ENCODE measurements at places on chromosomes 11 and 22.

DNA sequence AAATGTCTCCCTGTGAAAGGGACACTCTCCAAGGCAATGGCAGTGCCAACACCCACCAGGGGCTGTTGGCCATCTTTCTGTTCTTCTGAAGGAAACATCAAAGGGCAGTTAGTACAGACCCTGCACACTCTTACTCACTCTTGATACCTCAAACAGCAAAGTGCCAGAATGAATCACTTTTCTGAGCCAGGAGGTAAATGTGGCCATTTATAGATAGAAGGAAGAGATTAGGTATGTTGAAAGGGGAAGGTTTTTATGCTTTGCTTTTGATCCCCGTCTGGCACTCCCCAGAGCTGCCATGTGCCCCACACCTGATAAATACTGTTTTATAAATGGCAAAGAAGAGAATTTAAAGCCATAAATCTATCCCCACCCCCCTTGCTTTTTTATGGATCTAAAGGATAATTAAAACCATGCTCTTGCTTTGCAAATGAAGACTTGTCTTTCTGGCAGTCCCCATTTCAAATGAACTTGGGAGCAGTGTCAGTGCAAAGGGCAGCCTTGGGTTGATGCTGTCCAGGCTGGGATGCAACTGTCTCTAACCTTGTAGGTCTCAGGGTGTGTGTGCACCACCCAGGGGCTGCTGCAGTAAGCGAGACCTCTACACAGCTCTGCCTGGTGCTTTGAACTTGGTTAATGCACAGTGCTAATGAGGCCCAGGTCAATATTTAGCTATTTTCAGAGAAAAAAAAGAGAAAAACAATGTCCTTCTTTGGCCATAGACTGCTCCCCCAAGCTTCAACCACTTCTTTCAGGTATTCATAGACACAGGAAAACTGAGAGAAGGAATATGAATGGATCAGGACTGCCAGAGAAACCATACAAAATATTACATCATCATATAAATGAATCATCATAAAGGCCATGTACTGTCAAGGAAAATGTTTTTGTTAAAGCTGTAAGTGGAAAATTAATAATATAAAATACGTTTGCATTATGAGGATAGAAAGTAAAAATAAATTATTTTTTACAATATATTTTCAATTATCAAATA is 207.5 kb downstream of the ETS1 start:
- no peak for DNase-seq

DNA sequence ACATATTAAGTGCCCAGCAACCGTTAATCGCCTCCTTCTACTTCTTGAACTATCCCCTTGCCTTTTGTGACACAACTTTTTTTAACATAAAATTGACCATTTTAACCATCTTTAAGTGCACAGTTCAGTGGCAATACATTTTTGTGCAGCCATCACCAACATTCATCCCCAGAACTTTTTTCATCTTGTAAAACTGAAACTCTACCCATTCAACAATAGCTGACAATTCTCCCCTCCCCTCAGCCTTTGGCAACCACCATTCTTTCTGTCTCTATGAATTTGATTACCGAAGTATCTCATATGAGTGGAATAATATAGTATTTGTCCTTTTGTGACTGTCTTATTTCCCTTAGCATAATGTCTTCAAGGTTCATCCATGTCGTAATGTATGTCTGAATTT is 66.0 kb downstream of the MICAL2 start:
- DNase-seq = no peak

DNA sequence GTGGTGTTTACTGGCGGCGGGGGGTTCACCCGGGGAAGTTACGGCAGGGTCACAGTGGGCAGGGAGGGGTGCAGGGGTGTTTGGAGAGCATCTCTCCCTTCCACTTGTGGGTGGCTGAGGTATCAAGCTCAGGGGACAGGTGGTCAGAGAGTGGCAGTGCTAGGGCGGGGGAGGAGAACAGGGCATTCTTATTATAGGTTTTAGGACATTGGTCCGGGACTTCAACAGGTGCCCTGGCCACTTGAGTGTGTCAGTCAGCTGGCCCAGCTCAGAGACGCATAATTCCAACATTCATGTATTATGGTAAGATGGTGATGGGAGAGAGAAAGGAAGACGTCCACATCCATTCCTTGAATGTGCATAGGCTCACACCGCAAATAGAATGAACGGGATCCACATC is 101.7 kb downstream of the TEAD1 start:
- no peak for DNase-seq

DNA sequence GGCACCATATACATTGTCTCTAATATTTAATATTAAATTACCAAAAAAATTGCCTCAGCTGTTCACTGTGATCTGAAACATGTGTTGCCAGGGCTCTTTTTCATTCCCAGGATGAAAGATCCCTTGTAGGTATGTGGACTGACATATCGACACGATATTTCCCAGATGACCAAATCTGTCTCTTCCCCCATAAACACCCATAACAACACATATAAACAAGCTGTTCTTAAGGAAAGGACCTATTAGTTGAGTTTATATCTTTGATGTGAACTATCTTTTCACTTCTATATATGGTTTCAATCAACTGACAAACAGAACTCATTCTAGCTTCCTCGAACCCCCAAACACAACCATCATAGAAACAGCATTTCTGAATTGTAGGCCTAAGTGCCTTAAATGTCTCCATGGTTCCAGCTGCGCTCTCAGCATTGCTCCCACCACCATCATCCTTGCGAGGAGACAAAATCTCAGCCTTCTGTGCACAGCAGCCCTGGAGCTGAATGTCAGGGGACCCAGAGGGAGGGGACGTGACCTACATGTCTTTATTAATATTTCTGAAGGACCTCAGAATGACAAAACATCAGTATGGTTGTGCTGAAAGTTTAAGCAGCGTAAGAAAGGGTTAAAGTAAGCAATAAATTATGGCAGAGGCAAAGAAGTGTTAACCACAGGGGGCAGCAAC is 67.0 kb downstream of the ETS1 start:
- no peak for DNase-seq

GRCh38 chr11:70501051-70501901 is 102.9 kb downstream of the CTTN start:
- DNase-seq = no peak

DNA sequence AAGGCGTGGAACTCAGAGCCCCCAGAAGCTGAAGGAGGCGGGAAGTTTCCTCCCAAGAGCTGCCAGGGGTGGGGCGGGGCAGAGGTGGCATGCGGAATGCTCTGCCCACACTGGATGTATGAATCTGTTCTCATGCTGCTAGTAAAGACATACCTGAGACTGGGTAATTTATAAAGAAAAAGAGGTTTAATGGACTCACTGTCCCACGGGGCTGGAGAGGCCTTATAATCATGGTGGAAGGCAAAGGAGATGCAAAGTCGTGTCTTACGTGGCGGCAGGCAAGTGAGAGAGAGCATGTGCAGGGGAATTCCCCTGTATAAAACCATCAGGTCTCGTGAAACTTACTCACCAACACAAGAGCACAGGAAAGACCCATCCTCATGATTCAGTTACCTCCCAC is 57.6 kb downstream of the SMIM38 start:
- no peak for DNase-seq

- DNase-seq = no peak
These were observed 2.2 kb downstream of the APOA1 start for GRCh38 chr11:116835042-116835772.

GRCh38 chr22:49670456-49671330 is 157.0 kb downstream of the BRD1 start:
- no peak for DNase-seq

DNA sequence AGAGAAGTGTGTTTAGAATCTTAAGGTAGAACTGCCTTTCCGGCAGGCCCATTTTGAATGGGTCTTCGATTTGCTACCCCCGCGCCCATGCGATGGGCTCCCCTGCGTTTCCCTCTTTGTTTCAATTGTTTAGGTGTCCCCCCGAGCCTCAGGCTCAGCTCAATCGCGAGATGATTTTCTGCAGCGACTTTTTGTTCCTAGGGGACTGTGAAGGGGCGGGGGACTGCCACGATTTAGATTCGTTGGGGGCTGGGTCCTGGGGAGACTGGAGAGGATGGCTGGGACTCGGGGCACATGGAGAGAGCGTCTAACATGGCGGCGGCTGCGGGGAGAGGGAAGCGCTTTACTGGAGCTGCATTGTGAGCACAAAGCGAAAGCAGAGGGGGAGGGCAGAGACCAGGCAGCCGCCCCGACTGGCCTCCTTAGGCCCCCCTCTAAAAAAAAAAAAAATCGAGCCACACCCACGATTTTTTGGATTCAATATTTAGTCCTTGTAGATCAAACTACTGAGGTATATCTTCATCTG is 1.7 kb downstream of the CAPRIN1 start:
- DNase-seq = peak; percentile 41

DNA sequence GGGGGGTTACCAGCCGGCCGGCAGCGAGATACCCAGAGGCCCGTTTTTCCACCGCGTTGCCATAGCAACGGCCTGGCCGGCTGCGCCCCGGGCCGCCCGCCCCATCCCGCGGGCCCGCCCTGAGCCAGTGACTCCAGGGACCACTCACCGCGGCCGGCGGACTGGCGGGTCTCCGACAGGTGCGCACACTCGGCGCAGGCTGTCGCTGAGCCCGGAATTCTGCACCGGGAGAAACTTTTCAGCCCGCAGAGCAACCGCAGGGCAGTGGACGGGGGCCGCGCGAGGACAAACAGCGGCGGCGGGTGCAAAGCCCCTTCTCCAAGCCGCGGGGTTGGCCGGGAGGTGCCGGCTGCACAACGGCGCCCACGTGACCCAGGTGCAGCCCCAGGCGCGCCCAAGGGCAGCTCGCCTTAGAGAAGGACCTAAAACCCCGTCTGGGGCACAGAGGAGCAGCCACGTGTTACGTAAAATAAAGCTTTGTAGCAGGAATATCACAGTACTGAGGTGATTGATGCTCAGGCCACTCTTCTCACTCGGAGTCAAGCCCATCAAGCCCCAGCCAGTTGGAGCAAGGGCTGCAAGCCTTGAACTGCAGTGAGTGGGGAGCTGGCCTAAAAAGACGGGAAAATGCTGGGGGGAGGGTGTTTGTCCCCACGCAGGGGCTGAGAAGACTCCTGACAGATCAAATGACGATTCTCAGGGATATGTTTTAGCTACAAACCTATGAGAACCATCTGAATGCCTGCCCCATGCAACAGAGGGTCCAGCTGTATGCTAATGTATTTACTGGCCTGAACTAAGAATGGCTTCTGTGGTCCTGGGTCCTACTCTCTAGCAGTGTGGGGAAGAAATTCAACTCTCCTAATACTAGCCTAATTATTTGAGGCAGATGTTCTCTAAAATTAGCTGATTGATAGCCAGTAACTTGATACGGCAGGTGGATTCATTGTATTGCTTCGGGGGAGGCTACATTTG is at the start of gene STK33:
STK33 (minus strand) TSS at position 294 of the 975 bp plus-strand sequence. CDS start 119,323 bp downstream, outside the sequence.
- DNase-seq = peak; percentile 60

GRCh38 chr11:762421-763072 is 14.7 kb downstream of the GATD1 start:
- no peak for DNase-seq

DNA sequence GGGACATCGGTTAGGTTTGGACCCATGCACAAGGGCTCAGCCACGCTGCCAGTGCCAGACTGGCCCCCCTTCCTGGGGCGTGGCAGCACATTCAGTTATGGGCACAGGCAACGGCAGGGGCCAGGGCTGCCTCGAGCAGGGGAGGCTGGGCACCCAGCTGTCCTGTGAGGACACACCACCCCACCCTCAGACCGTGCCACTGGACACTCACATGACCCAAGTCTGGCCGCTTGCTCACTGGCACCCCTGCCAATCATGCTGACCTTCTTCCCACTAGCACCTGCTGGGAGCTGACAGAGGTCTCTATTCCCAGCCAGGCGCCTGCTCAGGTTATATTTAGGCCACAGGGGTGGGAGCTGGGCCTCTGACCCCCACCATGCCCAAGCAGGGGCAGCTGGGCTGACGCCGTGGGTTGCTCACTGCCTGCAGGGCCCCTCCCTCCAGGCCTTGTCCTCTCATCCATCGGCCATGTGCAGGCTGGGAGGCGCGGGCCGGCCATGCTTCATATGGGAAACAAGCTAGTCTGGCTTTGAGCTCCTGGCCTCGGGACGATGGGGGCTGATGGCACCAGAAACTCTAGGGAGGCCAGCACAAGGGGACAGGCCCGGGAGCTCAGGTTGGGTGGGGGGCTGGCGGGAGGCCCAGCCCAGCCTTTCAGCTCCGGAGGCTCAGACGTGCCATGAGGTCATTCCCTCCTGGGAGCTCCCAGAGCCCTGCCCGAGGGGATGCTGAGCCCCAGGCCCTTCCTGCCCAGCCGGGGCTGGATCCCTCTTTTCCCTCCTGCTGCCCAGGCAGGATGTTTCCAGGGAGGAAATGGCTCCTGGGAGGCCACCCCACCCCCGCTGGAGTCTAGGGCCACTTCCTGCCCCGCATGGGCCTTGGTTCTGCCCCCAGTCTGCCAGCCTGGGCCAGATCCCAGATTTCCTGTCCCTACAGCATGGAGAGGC is 15.2 kb upstream of the TBX1 start:
- no peak for DNase-seq

All from NCI-H2107 (cell line).